ENCODE measurements at places on chromosomes 4 and X.

DNA sequence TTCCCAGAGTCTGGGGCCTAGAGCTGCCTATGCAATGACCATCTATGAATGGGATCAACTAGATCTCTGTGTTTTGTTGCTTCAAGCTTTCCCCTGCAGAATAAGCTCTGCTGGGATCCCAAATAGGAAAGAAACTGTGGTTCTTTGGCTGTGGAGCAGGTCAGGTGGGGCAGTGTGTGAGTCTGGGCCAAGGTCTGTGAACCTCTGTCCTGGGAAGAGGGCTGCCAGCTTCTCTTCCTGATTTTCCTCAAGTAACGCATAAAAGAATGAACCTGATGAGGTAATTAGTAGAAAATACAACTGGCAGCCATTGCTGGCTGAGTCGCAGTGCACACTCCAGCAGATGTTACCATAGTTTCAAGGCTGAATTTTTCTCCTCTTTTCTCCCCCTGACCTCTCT is 4.6 kb upstream of the PIN4 start:
- DNase-seq: no peak

- DNase-seq: peak; percentile 0
Observed at GRCh38 chrX:26442340-26442739, 226.4 kb downstream of the MAGEB5 start.

- no peak for DNase-seq
Observed at GRCh38 chr4:17493619-17494018, 18.3 kb downstream of the QDPR start.

DNA sequence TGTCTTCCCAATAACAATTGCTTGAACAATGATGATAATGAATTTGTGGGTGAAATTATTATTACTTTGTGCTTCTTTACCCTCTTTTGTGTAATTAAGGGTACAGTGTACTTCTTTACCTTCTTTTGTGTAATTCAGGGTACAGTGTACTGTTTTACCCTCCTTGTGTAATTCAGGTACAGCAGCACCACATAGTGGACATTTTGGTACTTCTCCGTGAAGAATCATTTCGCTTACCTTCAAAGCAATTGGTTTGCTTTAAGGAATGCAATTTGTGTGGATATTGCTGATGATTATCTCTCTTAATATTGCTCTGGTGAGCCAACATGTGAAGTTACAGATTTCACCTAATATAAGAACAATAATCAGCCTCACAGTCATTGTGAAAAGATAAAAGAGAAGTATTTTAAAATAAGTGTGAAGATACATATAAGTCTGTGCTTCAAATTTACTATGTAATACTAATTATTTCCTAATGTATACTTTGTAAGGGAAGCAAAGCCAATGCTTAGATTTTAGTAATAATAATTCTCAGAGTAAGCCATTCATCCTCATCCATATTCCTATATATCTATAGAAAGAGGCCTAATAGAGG is 27.2 kb upstream of the SEC24B start:
- peak; percentile 42 for DNase-seq

- no peak for DNase-seq
Observed at GRCh38 chrX:42128020-42128419, 204.7 kb upstream of the CASK start.

- DNase-seq: no peak
Observed at GRCh38 chrX:87805829-87806490, 288.4 kb downstream of the KLHL4 start.

GRCh38 chr4:105002278-105002677 is 144.4 kb upstream of the TET2 start:
- DNase-seq: no peak

DNA sequence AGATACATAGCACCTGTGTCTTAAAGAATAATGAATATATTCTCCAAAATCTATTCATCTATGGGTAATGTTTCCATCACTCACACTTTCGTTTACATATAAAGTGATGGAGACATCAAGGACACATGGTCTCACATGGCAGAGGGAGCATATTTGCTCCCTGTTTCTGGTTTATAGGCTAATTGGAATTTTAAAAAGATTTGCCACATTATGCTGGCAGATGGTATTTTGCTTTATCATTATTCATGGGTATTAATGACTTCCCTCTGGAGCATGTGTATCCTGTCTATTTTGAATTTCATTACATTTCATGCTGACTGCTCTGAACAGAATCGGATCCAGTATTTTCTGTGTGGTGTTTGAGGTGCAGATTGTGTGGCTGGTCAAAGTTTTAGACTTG is 79.0 kb downstream of the PDGFRA start:
- no peak for DNase-seq

DNA sequence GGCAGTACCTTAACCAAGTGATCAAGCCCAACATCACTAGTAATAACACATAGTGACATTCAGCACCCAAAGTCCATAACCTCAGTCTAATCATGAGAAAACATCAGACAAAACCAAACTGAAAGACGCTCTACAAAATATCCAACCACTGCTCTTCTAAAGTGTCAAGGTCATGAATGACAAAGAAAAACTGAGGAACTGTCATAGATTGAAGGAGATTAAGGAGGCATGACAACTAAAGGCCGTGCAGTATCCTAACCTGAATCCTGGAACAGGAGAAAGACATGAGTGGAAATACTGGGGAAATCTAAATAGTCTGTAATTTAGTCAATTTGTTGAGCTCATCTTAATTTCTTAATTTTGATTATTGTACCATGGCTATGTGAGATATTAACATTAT is 38.2 kb upstream of the EXOC1L start:
- DNase-seq: no peak

- DNase-seq: no peak
Observed at GRCh38 chr4:57351731-57352130, 241.5 kb upstream of the IGFBP7 start.

DNA sequence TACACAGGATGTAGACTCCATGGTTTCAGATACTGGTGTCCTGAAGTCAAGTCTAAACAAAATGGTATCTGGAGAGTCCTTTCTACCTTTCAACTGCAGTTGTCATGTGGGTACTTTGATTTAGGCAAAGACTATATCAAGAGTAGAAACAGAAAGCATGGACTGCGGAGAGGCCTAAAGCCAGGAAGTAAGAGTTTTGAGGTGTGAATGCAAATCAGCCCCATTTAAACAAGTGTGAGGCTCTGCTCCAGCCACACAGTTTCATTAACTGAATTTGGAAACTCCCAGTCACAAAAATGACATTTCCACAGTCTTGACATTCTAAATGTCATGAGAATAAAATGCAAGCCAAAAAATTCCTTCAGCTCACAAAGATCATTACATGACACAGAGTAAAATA is 87.2 kb upstream of the MCF2 start:
- no peak for DNase-seq

DNA sequence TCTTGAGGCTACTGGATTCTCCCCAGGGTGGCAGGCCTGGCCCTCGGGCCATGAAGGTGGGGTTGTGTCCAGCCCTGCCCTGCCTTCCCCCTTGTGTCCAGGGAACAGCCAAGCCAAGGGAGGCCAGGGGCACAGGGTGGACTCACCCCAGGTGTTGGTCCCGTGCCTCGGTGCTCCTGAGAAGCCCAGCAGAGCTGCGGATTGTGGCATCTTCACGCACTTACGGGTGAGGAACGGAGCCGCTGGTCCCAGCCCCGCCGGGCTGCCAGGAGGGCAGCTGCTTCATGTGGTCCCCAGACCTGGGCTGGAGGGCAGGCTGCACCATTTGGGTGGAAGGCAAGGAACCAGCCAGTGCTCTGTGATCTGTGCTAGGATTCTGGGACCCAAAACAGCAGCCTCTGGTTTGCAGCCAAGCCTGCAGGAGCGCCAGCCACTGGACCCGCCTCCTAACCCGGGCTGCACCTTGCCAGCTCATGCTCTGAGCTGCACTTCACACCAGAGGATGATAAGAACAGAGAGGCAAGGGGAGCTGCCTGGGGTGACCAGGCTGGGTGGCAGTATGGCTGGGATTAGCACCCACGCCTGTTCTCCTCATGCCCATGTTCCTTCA is 36.1 kb upstream of the HMX1 start:
- no peak for DNase-seq

GRCh38 chr4:158314756-158315487 is 104.6 kb downstream of the TMEM144 start:
- no peak for DNase-seq

DNA sequence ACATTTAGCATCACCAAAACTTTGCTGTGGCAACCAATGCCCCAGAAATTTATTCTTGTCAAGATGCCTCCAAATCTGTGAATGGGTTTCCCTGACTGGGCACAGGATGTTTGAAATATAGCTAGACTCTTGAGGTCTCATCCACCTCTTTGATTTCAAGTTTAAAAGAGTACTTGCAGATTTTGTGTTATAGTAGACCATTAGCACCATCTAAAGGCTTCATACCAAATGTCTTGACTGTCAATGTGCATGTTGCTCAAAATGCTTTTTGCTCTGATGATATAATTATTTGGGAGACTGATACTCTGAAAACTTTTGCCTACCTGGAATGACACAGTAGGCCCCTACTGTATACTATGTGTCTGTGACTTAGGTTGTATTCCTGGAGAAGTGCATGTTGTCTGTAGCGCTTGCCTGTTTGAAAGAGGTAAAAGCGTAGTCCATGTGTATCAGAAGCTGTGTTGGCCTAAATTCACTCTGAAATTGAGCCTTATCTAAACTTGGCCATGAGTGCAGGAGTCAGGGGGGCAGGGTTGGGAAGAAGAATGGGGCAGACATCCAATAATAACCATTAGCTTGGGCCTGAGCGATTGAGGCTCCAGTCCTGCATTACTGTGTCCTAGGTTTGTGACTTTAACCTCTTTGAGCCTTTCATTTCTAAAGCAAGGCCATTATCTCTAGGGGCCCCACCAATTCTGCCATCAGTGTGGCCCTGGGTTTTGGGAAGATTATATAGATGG is 33.8 kb downstream of the NDP start:
- DNase-seq: no peak

DNA sequence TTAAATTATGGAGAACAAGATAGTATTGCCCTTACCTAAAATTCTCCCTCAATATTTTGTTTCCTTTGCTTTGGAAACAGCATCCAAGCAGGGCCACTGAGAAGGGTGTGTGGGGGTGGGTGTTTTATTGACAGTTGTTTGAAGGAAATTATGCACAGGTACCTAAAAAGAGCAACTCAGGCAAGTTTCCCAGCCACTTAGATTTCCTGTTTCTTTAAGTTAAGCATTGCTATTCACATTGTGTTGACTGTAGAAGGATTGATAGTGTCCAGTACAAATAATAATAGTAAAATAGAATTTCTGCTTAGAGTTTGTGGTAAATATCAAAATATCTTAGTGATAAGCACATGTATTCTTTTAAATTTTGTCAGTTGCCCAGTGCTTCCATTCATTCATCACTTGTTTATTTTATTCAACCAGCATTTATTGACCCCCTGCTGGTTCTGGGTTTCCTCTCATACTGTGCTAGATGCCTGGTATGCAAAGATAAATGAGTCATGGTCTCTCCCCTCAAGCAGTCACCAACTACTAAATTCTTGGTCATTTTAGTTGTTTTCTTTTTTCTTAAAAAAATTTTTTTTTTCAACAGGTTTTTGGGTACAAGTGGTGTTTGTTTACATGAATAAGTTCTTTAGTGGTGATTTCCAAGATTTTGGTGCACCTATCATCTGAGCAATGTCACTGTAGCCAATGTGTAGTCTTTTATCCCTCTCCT is 50.0 kb downstream of the GALNT7 start:
- DNase-seq: no peak

GRCh38 chr4:53130896-53131561 is 234.8 kb downstream of the SCFD2 start:
- DNase-seq: no peak

DNA sequence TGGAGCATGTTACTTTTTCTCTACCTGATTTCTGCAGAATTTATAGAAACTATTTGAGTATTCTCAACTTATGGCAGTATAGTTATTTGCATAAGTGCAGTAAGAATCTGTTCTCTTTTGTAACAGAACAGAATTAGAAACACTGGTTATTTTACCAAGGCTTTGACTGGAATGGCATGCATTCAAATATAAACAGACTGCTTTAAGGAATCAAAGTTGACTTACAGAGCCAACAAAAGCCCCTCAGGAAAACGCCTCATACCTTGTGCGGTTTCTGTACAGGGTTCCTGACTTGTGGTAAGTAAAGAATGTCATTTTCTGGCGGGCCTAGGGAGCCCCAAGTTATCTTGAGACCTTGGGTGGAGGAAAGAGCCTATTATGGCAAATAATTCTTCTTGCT is 97.1 kb downstream of the GPR143 start:
- DNase-seq: no peak

DNA sequence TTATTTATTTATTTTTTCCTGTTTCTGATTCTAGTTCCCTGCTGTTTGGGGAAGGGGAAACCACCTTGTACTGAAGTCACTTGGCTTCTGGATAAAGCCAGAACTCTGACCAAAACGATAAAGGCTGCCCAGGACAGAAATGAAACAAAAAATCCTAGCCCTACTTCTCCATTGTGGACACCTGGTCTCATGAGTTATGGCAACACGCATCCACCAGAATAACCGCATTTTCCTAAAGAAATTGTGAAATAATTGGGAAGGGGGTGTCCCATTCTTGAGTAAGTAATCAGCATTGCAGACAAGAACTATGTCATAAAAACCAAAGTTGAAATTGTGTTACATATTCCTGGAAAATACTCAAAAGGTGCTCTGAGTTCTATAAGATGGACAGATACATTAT is 42.1 kb downstream of the SLC9A7 start:
- DNase-seq: no peak

GRCh38 chrX:6718766-6719165 is 183.8 kb upstream of the VCX3A start:
- DNase-seq: no peak

DNA sequence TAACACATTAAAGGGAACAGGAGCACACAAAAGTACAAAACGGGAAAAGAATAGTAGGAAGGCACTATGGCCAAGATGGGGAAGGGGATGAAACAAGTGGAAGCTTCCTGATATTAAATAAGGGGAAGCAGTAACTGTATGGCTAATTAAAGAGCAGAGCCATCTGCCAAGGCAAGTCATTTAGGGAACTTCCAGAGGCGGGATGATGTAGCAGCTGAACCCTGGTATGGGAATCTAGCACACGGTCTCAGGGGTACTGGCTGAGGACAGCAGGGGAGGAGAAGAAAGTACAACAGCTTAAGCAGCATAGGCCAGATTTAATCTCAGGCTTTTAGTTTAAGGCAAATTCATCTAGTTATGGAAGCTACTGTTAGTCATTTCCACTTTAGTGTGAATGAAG is 59.1 kb downstream of the IGFBP7 start:
- DNase-seq: no peak

GRCh38 chrX:140050906-140051305 is 85.6 kb upstream of the CXorf66 start:
- DNase-seq: no peak

DNA sequence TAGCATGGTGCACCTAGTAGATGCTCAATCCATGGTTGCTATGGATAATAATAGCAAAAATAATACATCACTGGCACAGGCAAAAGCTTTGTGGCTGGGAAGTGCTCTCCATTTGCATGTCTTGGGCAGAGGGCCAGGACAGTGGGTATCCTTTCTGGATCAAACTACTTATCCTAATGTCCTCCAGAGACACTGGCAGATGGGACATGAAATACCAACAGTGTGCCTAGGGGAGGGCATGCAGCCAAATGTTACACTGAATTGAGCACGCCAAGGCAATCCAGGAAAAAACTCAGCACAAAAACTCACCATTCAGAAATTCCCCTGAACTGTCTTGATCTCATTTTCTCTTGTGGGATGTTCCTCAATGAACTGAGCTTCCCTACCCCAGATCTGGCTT is 98.6 kb upstream of the SCML1 start:
- DNase-seq: no peak

All from neuronal stem cell (in vitro differentiated cells).